ENCODE measurements at places on chromosomes 11 and 22.

DNA sequence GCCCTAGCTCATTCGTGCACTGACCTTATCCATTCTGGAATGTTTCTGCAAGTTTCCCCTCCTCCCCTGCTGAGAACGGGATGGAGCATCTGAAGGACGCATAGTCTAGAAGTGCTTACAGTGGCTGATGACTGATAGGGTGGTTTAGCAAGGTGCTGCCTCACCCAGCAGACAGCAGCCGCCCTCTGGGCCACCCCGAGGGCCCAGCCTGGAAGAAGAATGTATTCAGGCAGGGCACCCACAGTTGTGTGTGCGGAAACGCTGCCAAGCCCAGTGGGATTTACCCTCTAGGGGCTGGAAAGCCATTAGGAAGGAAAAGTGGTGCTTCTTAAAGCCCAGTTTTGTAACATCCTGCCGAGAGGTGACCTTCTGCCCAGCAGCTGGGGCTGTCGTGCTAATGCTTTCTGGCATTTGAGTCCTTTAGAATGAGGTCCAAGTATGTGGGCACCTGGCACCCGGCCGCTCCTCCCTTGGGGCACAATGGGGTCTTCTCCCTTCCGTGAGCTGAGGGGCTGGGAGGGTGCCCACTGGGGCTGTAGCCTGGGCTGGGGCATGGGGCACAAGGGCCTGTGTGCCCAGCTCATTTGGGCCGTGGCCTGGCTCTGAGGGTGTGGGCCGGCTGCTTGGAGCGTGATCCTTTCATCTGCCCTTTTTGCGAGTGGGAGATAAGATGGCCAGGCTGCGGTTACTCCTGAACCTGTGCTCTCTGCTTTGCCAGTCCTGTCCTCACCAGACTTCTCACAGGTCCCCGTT lies 14.4 kb downstream of the FBLN1 start:
- no peak for DNase-seq

GRCh38 chr11:10304495-10305261 lies at the start of gene ADM:
TSS of gene ADM (plus strand) at chr11:10305073. CDS start at chr11:10305701, 628 bp downstream.
- DNase-seq: no peak

- DNase-seq: no peak
These were observed 56.8 kb downstream of the DGCR2 start for GRCh38 chr22:19065298-19065859.

DNA sequence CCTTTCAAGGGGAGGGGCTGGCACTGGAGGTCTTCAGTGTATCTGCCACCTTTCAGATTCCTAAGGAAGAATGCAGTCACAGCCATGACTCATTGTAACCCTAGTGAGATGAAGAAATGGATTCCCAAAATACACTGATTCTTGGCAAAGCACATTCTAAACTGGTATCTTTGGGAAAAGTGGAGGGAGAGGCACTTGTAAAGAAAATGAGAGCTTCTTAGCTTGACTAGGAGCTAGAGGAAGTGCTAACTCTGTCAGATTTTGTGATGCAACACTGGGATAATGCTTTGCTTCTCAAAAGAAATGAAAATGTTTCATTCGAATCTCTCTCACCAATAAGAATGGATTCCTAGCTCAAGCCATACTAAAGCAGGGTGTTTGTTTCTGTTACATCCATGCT lies 14.3 kb downstream of the NRIP3 start:
- DNase-seq: no peak

Measured in T-helper 2 cell treated with Interferon-gamma antibody and Interleukin-4, amounts not matched to agents 5 μg/mL and 100 μg/mL, for 36 hours (primary cell).